Sigmoid colon (tissue), 7 donors: ENCODE measurements at places on chromosomes 3 and 15.
A peak's percentile ranks its signal among the peaks of the same experiment; 100 is the strongest.

GRCh38 chr3:25727316-25727715, 55.9 kb downstream of the NGLY1 start:
- no peak for DNase-seq
- H3K4me3 ChIP-seq = no peak overlapping the region
- H3K4me1 ChIP-seq = no peaks in the 10 kb centered on the region
- no peaks in the 10 kb centered on the region for H3K27me3 ChIP-seq
- peaks cover 52% of the 10 kb centered on the region for H3K36me3 ChIP-seq

DNA sequence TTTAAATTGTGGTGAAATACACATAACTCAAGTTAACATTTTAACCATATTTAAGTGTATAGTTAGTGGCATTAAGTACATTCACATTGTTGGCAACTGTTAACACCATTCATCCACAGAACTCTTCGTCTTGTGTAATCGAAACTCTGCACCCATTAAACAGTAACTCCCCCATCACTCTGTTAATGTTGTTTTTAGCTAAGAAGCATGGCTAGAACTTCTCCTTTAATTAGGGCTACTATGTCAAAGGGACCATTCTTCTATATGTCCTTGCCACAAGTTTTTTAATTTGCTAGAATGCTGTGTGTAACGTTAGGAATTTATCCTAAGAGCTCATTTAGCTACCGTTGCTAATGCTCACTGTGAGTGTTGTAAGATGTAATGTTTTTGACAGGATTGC, 60.6 kb downstream of the MAP2K5 start:
- no peak overlapping the region for H3K27ac ChIP-seq
- no peaks in the 10 kb centered on the region for H3K27me3 ChIP-seq
- no peak overlapping the region for H3K4me3 ChIP-seq
- DNase-seq = no peak
- no peaks in the 10 kb centered on the region for H3K4me1 ChIP-seq
- H3K36me3 ChIP-seq = no peaks in the 10 kb centered on the region

DNA sequence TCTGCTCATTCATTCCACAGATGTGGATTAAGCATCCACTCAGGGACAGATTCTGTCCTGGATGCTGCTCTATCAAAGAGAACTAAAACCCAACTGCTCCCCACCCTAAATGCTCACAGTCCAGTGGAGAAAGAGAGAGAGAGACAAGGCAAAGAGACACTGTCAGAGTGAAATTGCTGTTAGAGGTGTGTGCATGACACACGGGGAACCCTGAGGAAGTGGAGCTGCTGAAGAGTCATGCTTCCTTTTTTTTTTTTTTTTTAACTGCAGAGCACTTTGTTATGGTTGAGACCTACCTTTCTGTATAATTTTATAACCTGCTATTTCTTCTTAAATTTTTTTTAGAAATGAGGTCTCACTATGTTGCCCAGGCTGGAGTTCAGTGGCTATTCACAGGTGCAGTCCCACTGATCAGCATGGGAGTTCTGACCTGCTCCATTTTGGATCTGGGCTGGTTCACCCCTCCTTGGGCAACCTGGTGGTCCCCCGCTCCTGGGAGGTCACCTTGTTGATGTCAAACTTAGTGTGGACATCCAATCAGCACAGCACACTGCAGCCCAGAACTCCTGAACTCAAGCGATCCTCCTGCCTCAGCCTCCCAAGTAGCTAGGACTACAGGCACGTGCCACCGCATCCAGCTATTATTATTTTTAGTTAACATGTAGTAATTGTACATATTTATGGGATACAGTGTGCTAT, 18.2 kb upstream of the PSTPIP1 start:
- no peak overlapping the region for H3K27ac ChIP-seq
- H3K4me3 ChIP-seq = no peak overlapping the region
- no peak for DNase-seq
- H3K36me3 ChIP-seq = no peaks in the 10 kb centered on the region

GRCh38 chr15:99167640-99168039, 62.8 kb downstream of the SYNM start:
- H3K27me3 ChIP-seq = no peaks in the 10 kb centered on the region
- H3K27ac ChIP-seq = peak overlapping the region; percentile 95
- peaks cover 76% of the 10 kb centered on the region for H3K4me1 ChIP-seq
- no peak overlapping the region for H3K4me3 ChIP-seq
- H3K36me3 ChIP-seq = no peaks in the 10 kb centered on the region

GRCh38 chr3:90132197-90132596, 1024.8 kb downstream of the EPHA3 start:
- no peak overlapping the region for H3K27ac ChIP-seq
- H3K27me3 ChIP-seq = no peaks in the 10 kb centered on the region
- no peak overlapping the region for H3K4me3 ChIP-seq

GRCh38 chr3:100875239-100875638, 118.0 kb downstream of the ABI3BP start:
- no peaks in the 10 kb centered on the region for H3K27me3 ChIP-seq
- no peak for DNase-seq
- H3K36me3 ChIP-seq = no peaks in the 10 kb centered on the region

DNA sequence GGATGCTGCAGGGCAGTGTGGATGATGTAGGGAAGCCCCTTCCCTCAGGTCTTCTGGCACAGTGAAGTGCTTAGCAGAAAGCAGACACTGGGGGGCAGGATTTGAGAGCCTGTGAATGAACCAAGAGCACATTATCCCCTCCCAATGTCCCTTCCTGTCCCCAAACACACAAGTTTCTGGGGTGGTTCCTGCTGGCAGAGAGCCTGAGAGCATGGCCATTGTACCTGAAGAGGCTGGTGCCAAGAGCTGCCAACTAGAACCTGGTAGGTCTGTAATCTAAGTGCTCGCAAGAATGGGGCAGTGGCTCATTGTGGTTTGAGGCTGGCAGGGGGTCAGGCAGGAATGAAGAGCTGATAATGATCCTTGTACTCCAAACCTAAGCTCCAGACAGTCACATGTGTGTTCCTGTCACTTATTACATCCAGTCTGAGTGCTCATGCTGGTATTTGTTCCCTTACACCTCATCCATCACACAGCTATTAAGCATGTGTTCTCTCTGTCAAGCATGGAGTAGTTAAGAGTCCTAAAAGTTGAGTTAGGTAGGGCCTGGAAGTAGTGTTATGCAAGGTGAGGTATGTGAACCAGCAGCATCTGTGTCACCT, 6.7 kb upstream of the CCR1 start:
- H3K27ac ChIP-seq = no peak overlapping the region
- no peaks in the 10 kb centered on the region for H3K36me3 ChIP-seq
- H3K27me3 ChIP-seq = no peaks in the 10 kb centered on the region
- H3K4me3 ChIP-seq = no peak overlapping the region
- H3K4me1 ChIP-seq = no peaks in the 10 kb centered on the region
- no peak for DNase-seq

DNA sequence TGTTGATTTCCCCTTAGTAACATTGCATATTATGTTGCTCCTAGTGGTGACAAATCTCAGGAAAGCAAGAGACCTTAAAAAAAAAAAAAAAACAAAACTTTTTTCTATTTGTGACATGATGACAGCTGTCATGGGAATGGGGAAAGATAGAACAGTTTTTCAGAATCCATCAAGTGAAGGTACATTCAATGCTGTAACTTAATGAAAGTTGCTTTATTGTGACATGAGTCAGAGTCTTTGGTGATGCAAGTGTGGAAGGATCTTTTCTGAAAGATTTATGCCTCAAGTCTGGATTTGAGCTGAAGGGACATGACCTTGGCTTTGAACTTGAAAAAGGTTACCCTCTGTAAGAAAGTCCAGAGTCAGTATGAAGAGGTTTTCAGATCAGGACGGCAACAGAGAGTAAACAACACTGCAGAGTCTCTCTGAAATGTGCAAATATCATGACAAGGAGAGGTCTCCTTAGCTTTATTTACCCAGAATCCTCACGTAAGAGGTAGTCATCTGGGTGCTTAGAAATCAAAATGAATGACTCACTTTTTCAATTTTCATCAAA, 424.7 kb downstream of the CNTN4 start:
- no peak overlapping the region for H3K4me3 ChIP-seq
- H3K4me1 ChIP-seq = no peaks in the 10 kb centered on the region
- no peak for DNase-seq
- no peaks in the 10 kb centered on the region for H3K36me3 ChIP-seq

DNA sequence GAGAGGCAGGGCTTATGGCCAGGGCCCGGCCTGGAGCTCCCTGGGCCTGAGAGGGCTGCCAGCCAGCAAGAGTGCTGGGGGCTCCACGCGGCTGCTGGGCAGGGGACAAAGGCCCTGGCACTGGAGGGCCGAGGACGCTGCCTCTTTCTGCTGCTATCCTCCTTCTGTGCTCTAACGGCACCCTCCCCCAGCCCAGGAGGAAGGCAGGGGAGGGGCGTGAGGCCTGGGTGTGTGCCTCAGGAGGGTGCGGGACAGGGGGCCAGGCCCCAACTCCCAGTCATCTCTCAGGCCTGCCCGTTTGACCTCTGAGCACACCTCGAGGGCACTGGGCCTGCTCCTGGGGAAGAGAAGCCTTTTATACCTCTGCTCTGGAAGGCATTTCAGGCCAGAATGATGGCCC, 115.5 kb downstream of the ADCY5 start:
- peak overlapping the region; percentile 87 for H3K27ac ChIP-seq
- H3K27me3 ChIP-seq = no peaks in the 10 kb centered on the region
- H3K4me1 ChIP-seq = peaks cover 67% of the 10 kb centered on the region
- peak; percentile 55 for DNase-seq
- H3K36me3 ChIP-seq = no peaks in the 10 kb centered on the region

DNA sequence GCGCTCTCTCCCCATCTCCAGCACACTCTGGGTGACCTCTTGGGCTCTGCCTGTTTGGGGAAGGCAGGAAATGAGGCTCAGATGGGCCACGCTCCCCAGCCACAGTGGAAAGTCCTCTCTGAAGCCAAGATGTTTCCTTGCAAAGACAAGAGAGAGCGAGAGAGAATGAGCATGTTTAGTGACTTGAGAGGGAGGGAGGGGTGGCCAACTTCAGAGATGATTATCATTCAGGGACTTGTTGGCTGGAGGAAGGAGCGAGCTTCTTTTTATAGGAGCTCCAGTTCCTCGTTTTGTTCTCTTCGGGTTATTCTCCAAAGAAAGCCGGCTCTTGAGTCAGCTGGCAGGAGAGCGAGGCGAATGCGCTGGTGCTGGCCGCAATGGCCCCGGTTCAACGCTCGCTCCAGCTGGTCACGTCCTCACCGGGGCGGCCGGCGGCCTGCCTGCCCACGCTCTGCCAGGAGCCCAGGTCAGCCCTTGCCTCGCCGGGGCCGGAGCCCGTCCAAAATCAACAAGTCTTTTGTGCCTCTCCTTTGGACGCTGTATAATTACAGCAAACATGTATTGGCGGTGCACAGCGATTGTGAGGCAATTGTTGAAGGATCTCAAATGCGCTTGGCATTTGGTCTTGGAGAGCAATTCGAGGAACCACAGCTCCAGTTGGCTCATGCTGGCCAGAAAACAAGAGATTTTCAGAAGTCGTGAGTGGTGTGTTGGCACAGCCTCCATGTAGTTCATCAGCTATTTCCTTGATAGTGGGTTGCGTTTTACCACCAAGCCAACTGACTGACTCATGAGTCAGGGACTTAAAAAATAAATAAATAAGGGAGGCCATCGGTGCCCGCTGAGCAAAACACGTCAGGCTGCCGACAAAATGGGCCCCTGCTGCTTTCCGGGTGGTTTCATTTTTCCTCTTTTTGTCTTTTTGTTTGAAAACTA, 288.6 kb downstream of the UACA start:
- H3K27ac ChIP-seq = peak overlapping the region; percentile 75
- no peaks in the 10 kb centered on the region for H3K36me3 ChIP-seq

- no peaks in the 10 kb centered on the region for H3K4me1 ChIP-seq
- no peak overlapping the region for H3K27ac ChIP-seq
- no peaks in the 10 kb centered on the region for H3K36me3 ChIP-seq
- H3K4me3 ChIP-seq = no peak overlapping the region
- no peak for DNase-seq
- no peaks in the 10 kb centered on the region for H3K27me3 ChIP-seq
Observed at GRCh38 chr3:36433511-36433910, 53.2 kb downstream of the STAC start.

GRCh38 chr3:100709842-100710260, 557 bp downstream of the TFG start:
- peak overlapping the region; percentile 97 for H3K27ac ChIP-seq
- peaks cover 36% of the 10 kb centered on the region for H3K4me1 ChIP-seq
- DNase-seq = peak; percentile 72

DNA sequence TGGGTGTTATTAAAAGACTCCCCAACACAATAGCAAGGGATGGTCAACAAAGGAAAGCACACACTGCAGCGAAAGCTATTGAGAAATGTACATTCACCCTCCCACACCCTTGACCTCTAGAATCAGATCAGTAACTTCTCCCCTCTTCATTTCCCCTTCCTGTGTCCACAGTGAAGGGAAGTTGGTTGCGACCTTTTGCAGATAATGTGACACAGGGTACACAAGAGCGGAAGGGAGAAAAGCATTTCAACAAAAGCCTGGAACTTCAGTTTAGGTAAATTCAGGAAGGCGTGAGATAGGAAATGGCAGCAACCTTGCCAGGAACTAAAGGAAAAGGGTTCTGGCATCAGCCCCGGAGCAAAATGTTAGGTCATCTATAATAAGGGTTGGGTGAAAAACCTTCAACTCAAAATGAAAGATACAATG, 899.8 kb downstream of the MCTP2 start:
- no peaks in the 10 kb centered on the region for H3K36me3 ChIP-seq
- H3K4me3 ChIP-seq = no peak overlapping the region
- peaks cover 13% of the 10 kb centered on the region for H3K4me1 ChIP-seq
- no peaks in the 10 kb centered on the region for H3K27me3 ChIP-seq

- DNase-seq = no peak
- no peaks in the 10 kb centered on the region for H3K4me1 ChIP-seq
- H3K27ac ChIP-seq = no peak overlapping the region
- H3K27me3 ChIP-seq = no peaks in the 10 kb centered on the region
Observed at GRCh38 chr3:182000447-182000846, 288.7 kb downstream of the SOX2 start.

DNA sequence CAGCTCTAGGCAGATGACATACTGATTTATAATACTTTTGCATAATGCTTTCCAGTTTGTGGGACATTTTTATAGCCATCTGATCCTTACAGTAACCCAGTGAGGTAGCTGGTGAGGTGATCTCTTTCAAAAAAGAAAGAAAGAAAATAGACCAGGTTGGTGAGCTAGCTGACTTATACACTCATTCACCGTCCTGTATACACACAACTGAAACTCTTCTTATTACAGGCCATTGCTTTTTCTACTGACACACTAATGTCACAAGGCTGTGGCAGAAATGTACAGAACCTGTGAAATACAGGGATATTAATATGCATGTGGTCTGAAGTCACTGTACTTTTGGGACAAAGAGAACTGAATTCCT, 150.2 kb upstream of the BHLHE40 start:
- H3K27ac ChIP-seq = peak overlapping the region; percentile 70
- no peaks in the 10 kb centered on the region for H3K36me3 ChIP-seq

DNA sequence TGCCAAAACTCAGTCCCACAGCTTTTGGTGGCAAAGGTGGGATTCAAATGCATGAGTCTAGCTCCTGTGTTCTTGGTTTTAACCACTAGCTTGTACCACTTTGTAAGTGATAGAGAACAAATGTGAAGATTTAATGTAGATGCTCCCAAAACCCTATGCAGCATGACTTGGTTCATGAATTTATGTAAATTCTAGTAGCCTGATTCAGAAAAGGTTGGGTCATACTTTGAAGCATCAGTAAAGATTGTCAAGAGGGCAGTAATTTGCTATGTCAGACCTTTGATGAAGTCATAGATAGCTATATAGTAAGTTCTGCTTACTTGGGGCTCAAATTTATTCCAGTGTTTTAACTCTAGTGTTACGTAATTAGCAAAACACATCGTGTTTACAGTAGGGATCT, 75.6 kb downstream of the VPS8 start:
- H3K27ac ChIP-seq = no peak overlapping the region
- H3K27me3 ChIP-seq = no peaks in the 10 kb centered on the region
- H3K4me3 ChIP-seq = no peak overlapping the region
- no peaks in the 10 kb centered on the region for H3K4me1 ChIP-seq
- DNase-seq = no peak
